ENCODE measurements at places on chromosomes 2 and 18.

GRCh38 chr2:30385327-30385726 is 61.7 kb upstream of the LCLAT1 start:
- no peak for DNase-seq

DNA sequence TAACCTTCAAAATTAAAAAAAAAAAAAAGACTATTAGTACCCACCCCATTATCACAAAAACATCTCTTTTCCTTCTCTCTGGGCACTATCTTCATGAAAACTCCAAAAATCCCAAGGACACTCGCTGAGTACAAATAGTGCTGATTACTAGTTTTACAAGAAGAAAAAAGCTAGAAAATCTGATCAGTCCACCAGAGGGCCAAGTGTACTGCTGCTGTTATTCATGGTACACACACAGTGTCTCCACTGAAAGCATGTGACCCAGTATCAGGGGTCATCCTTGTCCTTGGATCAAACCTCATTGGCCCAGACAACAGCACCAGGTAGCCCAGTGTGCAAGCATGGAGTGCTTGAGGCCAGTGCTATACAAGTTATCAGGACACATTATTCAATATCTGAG is 382.7 kb upstream of the KLHL29 start:
- no peak for DNase-seq

DNA sequence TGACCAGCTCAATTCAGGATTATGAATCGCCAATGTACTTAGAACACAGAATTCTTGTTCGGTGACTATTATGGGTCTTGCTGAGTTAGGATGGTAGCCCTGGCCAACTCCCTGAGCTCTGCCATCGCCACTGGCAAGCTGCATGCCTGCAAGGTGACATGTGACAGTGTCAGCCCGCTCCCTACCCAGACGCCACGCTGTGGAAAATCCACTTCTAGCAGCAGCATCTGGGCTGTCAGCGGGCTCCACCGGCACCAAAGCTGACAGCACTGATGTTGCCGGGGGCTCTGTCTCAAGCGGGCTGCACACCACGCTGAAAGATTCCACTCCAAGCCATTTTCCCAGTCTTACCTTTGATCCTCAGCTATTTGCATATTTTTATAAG is 100.7 kb downstream of the MYT1L start:
- DNase-seq: no peak

- DNase-seq: no peak
Observed at GRCh38 chr2:212142631-212143030, 396.0 kb downstream of the ERBB4 start.
